ENCODE measurements at places on chromosomes 3 and 15.

- DNase-seq, result no peak
Observed at GRCh38 chr3:160224811-160225175, 429 bp upstream of the C3orf80 start.

- no peak for DNase-seq
Observed at GRCh38 chr3:185594073-185594472, 8.0 kb downstream of the SENP2 start.

DNA sequence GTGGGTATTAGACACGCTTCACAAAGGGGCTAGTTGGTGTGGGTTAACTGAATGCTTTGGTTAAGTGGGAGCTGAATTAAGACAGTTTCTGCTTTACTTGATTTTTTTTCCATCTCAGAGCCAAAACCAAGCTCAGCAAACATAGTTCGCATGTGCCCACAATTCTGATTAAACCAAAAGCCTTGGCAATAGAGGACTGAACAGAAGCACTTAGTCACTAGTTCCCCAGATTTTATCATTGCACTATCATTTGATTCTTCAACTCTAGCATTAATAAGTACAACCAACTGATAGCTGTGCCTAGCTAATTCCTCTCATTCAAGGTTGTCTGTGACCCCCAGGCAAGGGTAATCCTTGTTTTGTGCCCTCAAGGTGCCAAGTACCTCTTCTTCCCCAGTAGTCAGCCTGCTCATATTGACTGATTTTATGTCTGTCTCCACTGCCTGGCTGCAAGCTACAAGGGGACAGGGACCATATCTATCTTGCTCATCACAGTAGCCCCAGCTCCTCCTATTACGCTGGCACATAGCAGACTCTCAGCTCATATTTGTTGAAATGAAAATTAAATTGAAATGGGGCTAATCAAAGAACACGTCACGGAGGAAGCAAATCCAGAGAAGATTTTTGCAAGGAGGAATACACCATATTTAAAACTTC lies 9.9 kb upstream of the ARHGEF3 start:
- no peak for DNase-seq

DNA sequence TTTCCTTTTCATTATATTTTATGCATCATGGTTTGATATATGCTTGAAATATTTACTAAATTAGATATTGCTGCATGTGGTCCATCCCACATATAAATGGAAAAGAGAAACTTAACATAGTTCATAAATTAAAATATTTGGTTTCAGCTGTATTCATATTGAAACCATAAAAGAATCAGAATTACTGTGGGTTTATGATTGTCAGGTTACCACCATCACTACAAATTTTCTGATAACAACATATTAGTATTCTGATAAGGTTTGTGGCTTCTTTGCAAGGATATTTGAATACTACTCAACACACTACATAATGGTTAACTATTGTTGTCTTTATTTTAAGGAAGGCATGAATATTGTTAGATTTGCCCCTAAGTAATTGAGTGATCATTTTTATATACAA lies 235.5 kb downstream of the UBE2E2 start:
- DNase-seq, result no peak

GRCh38 chr3:114178770-114179368 lies at the start of gene DRD3:
Gene DRD3, minus strand, starts transcription at chr3:114179052. Its CDS starts 7,060 bp downstream, at chr3:114171992.
- no peak for DNase-seq

DNA sequence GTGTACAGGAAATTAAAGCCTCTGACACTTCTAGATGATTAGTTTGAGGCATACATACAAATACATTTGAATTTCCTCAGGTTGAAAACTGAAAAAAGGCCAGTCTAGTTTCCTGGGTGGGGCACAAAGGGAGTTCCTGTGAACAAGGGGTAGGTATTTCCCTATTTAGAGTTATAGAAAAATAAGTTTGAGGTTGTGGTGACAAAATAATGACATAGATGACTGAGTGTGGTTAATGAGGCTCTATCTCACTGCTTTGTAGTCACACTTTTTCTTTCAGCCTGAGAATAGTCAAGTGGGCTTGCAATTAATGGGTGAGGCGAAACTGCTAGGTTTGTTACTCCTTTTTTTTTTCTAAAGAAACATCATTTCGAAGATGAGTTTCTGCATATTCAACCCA lies 4.3 kb downstream of the SLCO3A1 start:
- DNase-seq, result no peak

- no peak for DNase-seq
Observed at GRCh38 chr15:97177151-97177577, 783.3 kb upstream of the ARRDC4 start.

DNA sequence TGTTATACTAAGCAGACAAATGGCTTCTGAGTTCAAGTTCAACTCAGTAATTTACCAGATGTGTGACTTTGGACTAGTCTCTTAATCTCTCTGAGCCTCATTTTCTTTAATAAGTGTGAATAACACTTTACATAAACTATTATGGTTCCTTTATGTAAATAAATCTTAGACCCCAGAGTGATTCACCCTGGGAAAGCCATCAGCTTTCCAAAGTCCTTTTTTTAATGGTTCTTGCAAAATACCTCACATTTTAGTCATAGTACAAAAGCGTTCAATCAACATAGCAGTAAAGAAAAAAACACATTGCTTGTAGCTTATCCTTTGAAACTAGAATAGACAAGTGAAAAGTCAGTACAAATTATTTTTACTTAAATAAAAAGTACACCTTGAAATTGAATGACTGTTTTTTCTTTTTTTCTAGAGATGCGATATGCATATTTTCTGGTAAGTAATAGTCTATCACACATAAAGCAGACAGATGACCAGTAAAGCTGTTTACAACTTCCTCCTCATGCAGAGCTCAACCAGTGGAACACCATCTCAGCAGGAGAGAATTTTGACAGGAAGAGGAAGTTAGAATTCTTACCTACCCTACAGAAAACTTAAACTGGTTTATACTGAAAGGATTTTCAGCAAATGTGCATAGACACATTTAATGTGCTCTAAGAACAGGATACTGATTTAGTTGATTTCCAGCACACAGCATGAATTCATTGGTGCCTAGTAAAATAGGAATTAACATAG lies 123.0 kb upstream of the AGBL1 start:
- DNase-seq, result no peak

- no peak for DNase-seq
Observed at GRCh38 chr15:64842986-64843561, 1.4 kb downstream of the PLEKHO2 start.

DNA sequence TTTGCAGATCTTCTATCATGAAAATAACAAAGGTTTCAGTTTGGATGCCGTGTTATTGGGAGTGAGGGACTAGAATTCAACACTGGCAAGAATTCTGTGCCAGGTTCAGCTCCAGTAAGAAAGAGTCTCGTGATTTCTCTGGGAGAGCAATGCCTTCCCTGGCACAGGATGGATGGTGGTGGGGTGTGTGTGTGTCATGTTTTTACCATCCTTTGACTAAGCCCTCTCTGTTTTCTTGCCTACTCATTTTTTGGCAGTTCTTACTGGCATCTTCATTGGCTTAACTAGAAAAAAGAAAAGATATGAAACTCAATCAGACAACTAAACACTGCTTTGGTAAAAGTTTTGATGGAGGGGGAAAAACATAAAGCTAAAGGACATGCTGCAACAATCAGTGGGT lies 86.6 kb downstream of the FMN1 start:
- DNase-seq, result no peak

- DNase-seq, result no peak
Observed at GRCh38 chr15:41331833-41332193, 578 bp downstream of the OIP5 start.

GRCh38 chr15:27196691-27197090 lies 225.7 kb downstream of the GABRG3 start:
- DNase-seq, result peak; percentile 18

- no peak for DNase-seq
Observed at GRCh38 chr3:54580453-54580852, 347.4 kb downstream of the LRTM1 start.

DNA sequence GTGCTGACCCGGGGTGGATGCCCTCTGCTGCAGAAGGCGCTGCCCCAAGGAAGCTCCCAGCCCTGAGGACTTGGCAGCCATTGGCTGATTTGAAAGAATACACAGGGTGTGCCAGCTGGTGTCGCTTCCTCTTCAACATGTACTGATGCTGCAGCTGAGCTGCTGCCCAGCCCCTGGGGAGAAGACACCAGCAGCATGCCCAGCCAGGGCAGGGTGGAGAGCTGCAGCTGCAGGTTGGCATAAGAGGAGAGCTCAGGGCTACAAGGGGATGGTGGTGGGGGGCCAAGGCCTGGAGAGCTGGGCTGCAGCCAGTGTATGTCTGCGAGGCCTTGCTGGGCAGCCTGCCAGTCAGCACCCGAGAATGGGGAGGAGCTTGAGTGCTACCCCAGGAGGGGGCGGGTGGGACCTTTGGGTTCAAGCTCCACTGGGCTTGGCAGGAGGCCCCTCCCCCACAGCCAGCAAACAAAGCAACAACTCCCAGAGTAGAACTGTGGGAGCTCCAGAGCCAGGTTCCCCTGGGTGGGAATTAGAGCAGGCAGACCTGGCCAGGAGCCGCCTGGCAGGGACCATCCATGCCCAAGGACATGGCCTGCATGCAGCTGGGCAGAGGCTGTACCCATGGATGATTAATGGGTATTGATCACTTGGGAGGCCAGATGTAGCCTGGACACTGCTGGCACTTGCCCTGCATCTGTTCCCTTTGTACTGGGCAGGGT lies 9.2 kb upstream of the SEMA4B start:
- peak; percentile 96 for DNase-seq

DNA sequence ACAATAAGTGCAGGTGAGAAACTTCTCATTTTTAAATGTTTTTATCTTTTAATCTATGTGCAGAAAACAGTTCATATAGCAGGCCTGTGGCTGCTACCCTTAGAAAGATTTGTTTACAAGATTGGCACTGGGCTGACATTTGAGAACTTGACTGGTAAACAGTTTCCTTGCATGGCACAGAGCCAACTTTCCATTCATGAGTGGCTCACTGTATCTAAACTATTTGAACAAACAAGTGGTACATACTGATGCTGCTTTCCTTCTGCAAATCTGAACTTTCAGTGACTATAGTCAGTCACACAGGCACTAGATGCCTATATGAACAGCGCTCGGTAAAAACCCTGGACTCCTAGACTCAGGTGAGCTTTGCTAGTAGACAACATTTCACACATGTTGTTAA lies 6.3 kb upstream of the GTPBP8 start:
- peak; percentile 48 for DNase-seq

GRCh38 chr3:24388611-24389010 lies 106.0 kb downstream of the THRB start:
- no peak for DNase-seq

GRCh38 chr3:30644615-30645014 lies 38.2 kb downstream of the TGFBR2 start:
- no peak for DNase-seq

GRCh38 chr3:19543212-19543841 lies 390.7 kb downstream of the EFHB start:
- DNase-seq, result peak; percentile 8

DNA sequence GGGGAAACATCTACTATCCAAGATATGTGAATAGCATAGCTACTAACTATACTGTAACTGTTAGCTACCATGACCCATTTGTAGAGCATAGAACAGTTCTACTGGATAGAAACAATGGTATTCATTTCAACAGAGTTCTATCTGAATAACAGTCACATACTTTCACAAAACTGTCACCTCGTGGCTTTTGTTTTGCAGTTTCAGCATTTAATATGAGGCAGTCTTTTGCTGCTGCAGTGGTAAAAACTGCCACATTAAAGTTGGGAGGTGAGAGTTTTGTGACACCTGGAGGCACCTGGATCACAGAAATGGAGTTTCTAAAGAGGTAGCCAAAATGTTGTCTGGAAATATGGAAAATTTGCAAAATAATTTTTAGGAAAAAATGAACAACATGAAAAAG lies 578.0 kb downstream of the UNC13C start:
- no peak for DNase-seq

DNA sequence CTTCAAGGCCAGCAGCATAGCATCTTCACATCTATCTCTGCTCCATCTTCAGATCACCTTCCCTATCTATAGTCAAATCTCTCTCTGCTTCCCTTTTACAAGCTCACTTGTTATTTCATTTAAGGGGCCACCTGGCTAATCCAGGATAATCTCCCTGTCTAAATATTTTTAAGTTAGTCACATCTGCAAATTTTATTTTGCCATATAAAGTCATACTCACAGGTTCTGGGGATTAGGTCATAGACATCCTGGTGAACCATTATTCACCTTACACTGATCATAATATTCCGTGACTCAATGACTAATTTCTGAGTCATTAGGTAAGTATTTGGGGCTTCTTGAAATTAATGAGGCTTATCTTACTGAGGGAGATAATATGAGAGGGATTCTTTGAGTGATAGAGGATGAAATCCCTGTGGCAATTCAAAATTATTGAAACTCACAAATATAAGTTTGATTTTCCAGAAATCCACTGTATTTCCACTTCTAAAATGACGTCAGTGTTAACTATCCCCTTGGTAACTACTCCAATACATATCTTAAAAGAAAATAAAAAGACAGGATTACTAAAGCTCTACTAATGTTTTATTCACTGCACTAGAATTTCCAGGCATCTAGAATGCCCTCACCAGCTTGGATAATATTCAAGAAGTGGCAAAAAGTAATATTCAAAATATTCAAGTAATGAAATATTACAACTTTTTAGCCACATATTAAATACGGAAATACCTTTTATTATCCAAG lies 93.7 kb upstream of the RBMS3 start:
- no peak for DNase-seq

DNA sequence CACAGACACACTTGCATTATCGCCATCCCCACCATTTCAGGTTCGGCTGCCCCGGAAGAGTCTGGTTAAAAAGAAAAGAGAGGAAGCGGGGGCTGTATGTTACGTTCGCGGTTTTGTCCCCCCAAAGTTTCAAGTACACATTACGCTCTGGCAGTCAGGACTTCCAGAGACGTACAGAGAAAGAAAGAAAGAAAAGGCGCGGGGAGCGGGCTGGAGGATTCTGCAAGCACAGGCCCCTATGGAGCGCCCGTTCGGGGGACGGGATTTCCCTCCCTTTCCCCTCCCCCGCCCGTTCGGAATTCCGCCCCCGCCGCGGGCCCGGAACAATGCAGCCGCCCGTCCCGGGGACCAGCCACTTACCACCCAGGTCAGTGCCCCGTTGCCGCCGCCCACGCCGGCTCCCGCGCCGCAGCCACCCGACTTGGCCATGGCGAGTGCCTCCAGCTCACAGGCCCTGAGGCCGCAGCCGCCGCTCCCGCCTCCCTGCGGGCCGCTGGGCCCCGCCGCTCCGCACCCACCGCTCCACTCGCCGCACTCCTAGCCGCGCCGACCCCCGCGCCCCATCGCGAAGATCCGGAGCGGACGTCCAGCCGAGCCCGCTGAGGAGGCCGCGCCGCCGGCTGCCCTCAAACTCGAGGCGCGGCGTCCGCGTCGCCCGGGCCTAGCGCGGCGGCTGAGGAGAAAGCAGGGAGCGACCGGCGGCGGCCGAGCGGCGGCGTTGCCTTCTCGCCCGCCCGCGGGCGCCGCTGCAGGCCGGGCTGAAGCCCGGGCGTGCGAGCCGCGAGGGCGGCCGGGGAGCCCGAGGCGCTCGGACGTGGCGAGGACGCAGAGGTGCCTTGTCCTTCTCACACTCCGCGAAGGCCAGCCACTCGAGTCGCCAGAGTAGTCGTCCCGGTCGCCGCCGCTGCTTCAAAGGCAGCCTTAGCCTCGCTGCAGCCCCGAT lies 567 bp downstream of the TOP2B start:
- peak; percentile 45 for DNase-seq

Measured in NCI-H345 (cell line).